ENCODE measurements at places on chromosomes 3 and 15.

- no peak for DNase-seq
Measured at GRCh38 chr15:34292621-34293020, 45.0 kb downstream of the SLC12A6 start.

DNA sequence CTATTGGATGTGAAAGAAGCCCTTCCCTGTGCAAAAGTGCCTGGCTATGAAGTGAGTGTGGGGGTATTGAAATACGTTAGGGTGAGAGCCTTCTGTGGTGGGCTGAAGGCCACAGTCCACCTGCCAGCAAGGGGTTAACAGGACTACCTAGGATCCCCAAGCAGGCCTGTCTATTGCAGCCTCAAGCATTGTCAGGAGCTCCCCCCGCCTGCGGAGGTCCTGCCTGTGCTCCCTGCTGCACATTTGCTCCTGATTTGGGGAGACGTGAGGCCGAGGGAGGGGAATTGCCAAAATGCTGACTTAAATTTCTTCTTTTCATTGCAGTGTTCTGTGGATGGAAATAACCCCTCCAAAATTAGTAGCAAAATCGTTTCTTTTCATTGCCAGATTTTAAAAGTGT lies 56.2 kb downstream of the GABRG3 start:
- DNase-seq, result no peak

DNA sequence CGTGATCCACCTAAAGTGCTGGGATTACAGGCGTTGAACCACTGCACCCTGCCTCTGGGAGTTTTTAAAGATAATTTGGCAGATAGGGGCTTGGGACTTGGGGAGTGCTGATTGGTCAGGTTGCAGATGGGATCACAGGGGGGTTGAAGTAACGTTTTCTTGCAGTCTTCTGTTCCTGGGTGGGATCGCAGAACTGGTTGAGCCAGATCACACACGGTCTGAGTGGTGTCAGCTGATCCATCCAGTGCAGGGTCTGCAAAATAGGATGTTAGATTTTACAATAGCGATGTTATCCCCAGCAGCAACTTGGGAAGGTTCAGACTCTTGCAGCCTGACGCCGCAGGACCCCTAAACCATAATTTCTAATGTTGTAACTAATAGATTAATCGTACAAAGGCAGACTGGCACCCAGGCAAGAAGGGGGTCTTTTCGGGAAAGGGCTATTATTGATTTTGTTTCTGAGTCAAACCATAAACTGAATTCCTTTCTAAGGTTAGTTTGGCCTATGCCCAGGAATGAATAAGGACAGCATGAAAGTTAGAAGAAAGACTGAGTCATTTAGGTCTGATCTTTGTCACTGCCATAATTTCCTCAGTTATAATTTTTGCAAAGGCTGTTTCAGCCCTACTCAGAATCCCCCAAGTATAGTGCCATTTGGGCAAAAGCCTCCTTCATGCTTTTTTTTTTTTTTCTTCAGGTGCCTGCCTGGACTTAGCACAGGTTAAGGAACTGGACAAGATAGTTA lies 1.5 kb upstream of the CA12 start:
- DNase-seq, result no peak

- DNase-seq, result no peak
Measured at GRCh38 chr15:42728560-42728959, 8.4 kb downstream of the CDAN1 start.

- DNase-seq, result no peak
Measured at GRCh38 chr3:40585381-40586016, 60.7 kb downstream of the ZNF621 start.

DNA sequence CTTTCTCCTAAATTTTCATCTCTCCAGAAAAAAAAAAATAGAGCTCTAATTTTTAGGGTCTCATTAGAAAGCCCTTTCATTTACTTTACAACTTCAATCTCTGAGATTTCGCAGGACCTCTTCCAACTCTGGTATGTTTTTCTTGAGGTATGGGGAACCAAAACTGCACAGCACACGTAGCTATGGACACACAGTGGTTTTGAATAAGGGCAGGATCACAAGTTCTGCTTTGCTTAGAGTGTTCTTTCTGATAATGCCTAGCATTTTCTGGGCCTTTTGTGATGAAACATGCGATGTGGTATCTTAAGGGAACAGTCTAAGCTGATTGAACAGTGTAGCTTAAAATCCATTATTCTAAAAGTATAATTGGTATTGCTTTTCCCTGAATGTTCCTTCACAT lies 25.3 kb downstream of the ZNF592 start:
- DNase-seq, result no peak

DNA sequence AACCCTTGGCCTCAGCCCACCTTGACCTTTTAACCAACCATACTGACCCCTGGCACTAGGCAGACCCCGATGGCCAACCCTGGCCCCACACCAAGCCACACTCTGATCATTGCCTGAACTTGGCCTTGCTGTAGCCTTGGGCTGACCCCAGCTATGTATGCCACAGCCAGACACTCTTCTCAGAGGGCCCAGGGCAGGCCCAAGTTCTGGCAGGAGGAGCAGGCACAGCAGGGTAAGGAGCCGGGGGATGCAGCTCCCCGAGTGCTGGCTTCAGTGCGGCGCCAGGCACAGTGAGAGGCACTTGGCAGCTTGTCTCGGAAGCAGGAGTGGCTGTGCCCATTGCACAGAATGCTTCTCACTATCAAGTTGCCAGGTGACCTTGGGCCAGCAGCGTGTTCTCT lies 22.3 kb downstream of the PRR20G start:
- DNase-seq, result no peak

- DNase-seq, result no peak
Measured at GRCh38 chr15:54681584-54681983, 515.2 kb downstream of the RSL24D1 start.

DNA sequence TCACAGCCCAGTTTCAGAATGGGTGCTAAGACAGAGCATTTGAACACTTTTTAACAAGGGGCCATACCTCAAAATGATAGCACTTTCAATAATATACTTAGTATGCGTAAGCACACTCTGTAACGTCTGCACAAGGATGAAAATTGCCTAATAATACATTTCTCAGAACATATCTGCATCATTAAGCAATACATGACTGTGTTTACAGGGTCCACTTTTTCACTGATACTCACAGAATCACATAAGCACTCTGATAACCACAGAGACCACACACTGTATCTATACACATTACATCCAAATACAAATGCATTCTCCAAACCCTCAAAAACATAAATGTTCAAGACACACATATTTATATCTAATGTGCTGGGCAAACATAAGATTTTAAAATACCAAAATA lies 79.8 kb downstream of the NR1I2 start:
- DNase-seq, result no peak

DNA sequence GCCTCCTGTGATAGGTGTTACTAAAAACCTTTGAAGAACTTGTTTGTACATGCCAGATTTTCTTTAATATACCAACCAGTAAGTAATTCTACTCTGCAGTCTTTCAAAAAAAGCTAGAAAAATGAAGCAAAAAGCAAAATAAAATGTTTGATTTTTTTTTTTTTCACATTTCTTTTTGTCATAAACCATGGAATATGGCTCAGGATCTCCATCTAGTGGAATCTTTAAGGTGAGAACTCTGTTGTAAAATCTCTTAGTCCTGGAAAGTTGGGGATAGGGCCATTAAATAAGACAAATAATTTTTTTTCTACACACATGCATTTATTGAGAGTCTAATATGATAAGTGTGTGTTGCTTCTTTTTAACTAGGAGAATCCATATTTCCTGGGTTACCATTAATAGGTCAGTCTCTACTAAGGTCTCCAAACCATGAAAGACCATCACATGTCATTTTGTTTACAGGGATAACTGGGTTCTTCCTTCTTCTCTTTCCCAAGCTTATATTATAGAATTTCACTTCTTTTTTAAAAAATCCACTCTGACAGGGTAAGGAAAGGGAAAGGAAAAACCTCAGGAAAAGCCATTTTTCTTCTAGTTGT lies 84.6 kb downstream of the SLC9A9 start:
- no peak for DNase-seq

- no peak for DNase-seq
Measured at GRCh38 chr3:119305286-119305685, 11.1 kb downstream of the ARHGAP31 start.

DNA sequence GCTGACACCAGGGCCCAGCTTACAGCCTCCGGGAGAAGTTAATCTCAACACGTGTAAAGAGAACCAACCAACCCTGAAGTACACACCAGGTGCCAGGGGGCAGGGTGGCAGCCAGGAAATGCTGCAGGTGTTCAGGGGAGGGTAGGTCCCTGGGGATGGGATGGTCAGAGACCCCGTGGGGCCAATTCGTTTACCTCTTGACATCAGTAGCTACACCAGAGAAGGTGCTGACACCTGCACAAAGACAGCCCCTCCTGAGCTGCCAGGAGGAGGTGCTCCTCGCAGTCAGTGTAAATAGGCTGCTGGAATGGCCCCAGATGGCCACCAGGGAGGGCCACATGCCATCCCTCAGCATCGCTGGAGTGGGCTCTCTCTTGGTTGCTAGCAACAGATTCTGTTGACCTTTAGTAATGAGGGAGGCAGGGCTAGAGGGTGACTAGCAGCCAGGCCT lies 52.8 kb downstream of the CORO2B start:
- no peak for DNase-seq

DNA sequence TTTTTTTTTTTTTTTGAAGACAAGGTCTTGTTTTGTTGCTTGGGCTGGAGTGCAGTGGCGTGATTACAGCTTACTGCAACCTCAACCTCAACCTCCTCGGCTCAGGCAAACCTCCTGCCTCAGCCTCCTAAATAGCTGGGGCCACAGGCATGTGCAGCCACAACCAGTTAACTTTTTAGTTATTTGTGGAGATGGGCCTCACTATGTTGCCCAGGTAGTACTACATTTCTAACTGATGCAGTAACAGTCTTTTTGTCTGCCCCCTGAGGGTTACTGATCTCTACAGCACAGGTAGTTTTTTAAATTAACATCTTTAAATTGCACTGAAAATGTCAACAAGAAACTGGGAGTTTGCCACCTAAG lies 3.4 kb upstream of the LMLN start:
- no peak for DNase-seq

- DNase-seq, result no peak
Measured at GRCh38 chr3:10116138-10116460, 624 bp downstream of the BRK1 start.

DNA sequence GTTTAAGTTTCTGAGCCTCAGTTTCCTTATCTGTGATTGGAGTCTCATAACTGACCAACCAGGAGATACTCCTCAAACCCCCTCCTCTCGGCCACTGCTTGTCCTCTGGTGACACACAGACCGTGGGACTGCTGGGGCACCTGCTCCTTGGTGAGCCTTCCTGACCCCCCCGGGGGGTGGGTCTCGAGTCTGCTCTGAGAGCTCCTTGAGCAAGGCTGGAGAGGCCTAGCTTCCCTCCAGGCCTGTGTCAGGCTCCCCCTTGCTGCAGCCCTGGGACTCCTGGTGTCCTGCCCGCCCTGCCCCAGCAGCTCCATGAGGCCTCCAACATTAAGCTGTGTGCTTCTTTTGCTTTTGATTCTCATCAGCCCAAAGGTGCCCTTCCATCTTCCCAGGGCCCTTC lies 27.7 kb downstream of the SRPRB start:
- no peak for DNase-seq
